ENCODE measurements at places on chromosomes 3 and 15. TPM values are rescaled to one million over a fixed set of nuclear protein-coding genes. Genes with fewer than 3 reads are reported as not detected.

SLC51B gene
- total RNA-seq = 10.3 TPM

LRRC15 gene
- 0.25 TPM for total RNA-seq

MFAP1 gene
- total RNA-seq = 28.5 TPM

CCR3 gene
- total RNA-seq = not detected

CCR1 gene
- not detected for total RNA-seq

LCTL gene
- not detected for total RNA-seq

REC114 gene
- not detected for total RNA-seq

BTBD1 gene
- 52.0 TPM for total RNA-seq

RPUSD2 gene
- 16.4 TPM for total RNA-seq

LRCH3 gene
- 13.2 TPM for total RNA-seq

SEMA6D gene
- not detected for total RNA-seq

SPATA12 gene
- total RNA-seq = 0.44 TPM

HCN4 gene
- 0.22 TPM for total RNA-seq

GRAMD2A gene
- total RNA-seq = not detected

NPHP3 gene
- total RNA-seq = 9.7 TPM

CCDC54 gene
- total RNA-seq = not detected

GLDN gene
- total RNA-seq = not detected

ATR gene
- 13.6 TPM for total RNA-seq

GPR156 gene
- 0.48 TPM for total RNA-seq

CLK3 gene
- total RNA-seq = 43.7 TPM

WNT7A gene
- total RNA-seq = 0.10 TPM

VEPH1 gene
- total RNA-seq = 0.10 TPM

LTK gene
- total RNA-seq = not detected

CAND2 gene
- total RNA-seq = 0.31 TPM

SERINC4 gene
- total RNA-seq = 0.05 TPM

IFRD2 gene
- 96.7 TPM for total RNA-seq

TM4SF1 gene
- 2,525 TPM for total RNA-seq

LTF gene
- not detected for total RNA-seq

ATP13A5 gene
- total RNA-seq = not detected

SLC22A13 gene
- not detected for total RNA-seq

DCBLD2 gene
- total RNA-seq = 248 TPM

IGSF11 gene
- total RNA-seq = 3.9 TPM

ERICH6 gene
- not detected for total RNA-seq

PP2D1 gene
- not detected for total RNA-seq

IL16 gene
- total RNA-seq = not detected

RPL14 gene
- 664 TPM for total RNA-seq

EPHA3 gene
- not detected for total RNA-seq

GOLGA8T gene
- 1.6 TPM for total RNA-seq

SLC12A1 gene
- total RNA-seq = not detected

ARRDC4 gene
- total RNA-seq = 0.17 TPM

UBAP1L gene
- total RNA-seq = 0.59 TPM

FAM81A gene
- 14.6 TPM for total RNA-seq

LRRIQ4 gene
- not detected for total RNA-seq

NR1I2 gene
- total RNA-seq = not detected

GRK7 gene
- not detected for total RNA-seq

TMEM45A gene
- 2.9 TPM for total RNA-seq

DIPK2A gene
- total RNA-seq = 6.6 TPM

GMPPB gene
- 21.3 TPM for total RNA-seq

CCDC13 gene
- 0.49 TPM for total RNA-seq

FGD5 gene
- total RNA-seq = not detected

All from A549 treated with CpdA at 1 μM for 4 hours (cell line).